ENCODE measurements at places on chromosomes 4 and X.

DNA sequence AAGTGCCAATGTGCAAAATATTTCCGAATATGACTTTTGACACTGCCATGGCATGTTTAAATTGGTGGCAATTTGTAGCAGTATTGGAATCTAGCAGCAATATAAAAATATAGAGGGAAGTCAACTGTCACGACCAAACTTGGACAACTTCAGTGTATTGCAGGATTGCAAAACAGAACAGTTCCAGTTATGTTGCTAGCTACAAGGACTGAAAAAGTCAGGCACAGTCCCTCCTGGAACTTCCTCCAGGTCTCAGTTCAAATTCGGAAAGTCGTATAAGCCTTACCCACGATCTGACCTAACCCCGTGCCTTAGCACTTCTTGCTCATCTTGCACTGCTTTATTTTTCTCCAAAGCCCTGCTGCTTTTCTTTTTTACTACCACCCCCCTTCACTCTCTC is 390.0 kb upstream of the GALNT7 start:
- ATAC-seq: no peak

GRCh38 chr4:119151161-119151560 is 15.5 kb downstream of the MYOZ2 start:
- ATAC-seq: no peak

- no peak for ATAC-seq
Observed at GRCh38 chr4:160319221-160319867, 1216.5 kb downstream of the RAPGEF2 start.

- no peak for ATAC-seq
Observed at GRCh38 chrX:154791467-154791866, 13.8 kb downstream of the MPP1 start.

DNA sequence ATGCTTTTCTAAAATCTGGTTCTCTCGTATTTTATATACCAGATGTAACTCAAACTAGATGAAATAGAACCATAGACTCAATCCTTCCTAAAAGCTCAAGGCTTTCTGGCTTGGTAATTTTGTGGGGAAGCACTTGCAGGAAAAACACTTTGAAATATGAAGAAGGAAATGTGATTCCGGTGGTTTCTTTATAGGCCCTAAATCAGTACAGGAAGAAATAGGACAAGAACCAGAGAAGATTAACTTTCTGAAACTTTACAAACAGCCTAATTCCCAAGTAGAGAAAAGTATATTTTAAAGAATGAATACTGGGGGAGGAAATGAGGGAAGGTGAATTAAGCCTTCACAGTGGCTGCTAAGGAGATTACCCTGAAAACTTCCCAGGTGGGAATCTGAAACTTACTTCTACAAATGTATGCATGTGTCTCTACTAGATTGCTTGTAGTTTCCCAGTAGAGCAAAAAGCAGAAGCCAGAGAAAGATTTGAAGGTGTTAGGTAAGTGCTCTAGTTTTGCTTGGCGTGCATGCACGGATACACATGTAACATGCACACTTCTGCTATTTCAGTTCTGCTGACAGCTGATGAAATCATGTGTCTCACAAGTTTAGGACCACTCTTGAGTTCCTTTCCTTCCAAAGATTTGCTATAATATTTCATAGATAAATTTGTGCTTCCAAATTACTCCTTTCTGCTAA is 92.1 kb downstream of the AFF1 start:
- peak; percentile 95 for ATAC-seq

- ATAC-seq: no peak
Observed at GRCh38 chrX:142250502-142250901, 45.4 kb upstream of the MAGEC2 start.

DNA sequence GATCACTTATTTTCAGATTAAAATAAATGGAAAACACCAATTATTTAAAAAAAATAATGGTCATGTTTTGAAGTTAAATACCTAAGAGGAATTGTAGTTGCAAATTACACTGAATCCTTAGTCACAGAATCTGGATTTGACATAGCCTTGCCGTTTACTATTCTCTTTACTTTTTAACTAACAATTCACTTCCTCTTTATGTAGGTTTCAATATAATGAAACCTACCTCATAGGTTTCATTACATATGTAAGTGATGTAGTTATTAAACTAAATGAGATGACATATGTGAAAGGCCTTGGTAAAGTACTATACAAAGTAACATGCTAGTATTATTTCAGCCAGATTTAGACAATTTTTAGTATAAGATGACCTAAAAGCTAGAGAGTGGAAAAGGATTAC is 6.5 kb downstream of the SPP1 start:
- ATAC-seq: no peak

GRCh38 chrX:118727686-118728339 is 407 bp downstream of the IL13RA1 start:
- ATAC-seq: peak; percentile 39

DNA sequence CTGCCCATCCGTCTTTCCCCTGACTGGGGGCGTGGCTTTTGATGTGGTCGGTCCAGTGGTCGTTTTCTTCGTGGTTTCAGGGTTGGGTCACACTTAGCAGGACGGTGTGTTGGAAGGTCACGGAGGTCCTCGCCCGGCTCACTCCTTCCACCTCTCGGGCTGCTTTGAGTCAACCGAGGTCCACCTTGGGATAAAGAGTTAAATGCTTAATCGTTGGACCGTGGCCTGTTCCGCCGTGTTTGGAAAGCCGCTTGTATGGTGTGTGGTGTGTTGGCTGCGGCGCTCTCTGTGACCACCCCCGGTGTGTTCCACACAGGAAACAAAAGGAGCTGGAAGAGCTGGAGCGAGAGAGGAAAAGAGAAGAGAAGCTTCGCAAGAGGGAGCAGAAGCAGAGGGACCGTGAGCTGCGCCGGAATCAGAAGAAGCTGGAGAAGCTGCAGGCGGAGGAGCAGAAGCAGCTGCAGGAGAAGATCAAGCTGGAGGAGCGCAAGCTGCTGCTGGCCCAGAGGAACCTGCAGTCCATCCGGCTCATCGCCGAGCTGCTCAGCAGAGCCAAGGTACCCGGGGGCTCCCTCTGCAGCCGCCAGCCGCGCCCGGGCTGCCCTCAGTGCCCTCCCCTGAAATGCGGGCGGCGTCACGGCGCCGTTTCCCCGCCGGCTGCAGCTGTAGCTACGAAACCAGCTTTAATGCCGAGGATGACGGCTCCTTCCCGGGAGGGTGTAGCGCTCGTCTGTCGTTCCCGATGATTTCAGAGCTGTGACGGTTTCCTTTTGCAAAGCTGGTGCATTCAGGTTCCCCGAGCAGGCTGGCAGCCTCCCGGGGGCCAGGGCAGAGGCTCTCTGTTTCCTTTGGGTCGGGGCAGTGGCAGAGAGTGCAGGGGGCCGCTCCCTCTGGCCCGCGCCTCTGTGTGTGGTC is 7.7 kb downstream of the AKAP17A start:
- no peak for ATAC-seq

DNA sequence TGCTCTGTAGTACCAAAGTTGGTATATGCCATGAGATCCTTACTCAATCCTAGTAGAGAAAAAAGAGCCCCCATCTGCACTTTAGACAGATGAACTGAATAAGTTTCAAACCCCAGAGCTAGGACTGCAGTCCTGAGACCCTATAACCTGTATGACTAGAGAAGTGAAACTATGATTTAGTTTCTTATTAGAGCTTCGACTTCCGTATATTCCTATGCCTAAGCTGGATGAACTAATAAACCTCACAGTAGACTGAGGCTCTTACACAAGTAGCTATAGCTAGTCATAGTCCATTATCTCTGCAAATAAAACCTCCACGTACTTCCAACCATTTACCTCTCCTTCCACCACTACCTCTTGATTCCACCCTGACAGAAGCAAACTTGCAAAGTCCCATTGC is 6.3 kb upstream of the OTUD4 start:
- peak; percentile 90 for ATAC-seq

- ATAC-seq: no peak
Observed at GRCh38 chrX:120446498-120446897, 22.6 kb downstream of the LAMP2 start.

- ATAC-seq: no peak
Observed at GRCh38 chr4:187666034-187666433, 329.5 kb upstream of the ZFP42 start.

- ATAC-seq: no peak
Observed at GRCh38 chrX:54411732-54412131, 28.5 kb upstream of the TSR2 start.

- ATAC-seq: no peak
Observed at GRCh38 chr4:166822386-166822785, 411.9 kb downstream of the SPOCK3 start.

GRCh38 chr4:165834116-165834515 is 38.9 kb upstream of the TLL1 start:
- ATAC-seq: no peak

- ATAC-seq: no peak
Observed at GRCh38 chrX:131068945-131069719, 11.0 kb downstream of the ARHGAP36 start.

- ATAC-seq: no peak
Observed at GRCh38 chrX:100484971-100485370, 74.9 kb upstream of the PCDH19 start.

- ATAC-seq: no peak
Observed at GRCh38 chrX:151099001-151099400, 77.4 kb upstream of the GPR50 start.

DNA sequence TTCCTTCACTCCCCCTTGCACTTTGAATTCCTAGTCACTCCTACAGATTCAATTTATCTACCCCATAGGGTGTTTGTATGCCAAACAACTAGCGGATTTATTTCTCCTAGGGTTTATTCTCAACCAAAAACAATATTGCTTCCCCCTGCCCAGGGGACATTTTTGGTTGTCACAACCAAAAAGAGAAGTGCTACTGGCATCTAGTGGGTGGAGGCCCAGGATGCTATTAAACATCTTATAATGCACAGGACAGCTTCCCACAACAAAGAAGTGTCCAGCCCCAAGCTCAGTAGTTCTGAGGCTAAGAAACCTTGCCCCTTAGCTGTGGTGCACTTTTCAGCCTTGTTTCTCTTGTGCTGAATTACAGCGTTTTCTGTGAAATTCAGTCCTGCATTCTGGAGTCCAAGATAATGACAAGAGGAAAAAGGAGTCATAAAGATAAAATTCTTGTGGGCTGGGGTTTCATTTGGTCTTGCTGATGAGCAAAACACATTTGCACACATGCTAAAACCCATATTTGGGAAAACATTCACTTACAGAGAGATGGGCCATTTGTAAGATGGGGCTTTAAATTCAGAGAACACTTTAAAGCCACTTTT is 11.2 kb upstream of the SYTL4 start:
- no peak for ATAC-seq

- ATAC-seq: no peak
Observed at GRCh38 chr4:57131849-57132742, 21.9 kb upstream of the IGFBP7 start.

GRCh38 chrX:68440442-68440841 is 7.1 kb upstream of the OPHN1 start:
- ATAC-seq: no peak

GRCh38 chr4:158621729-158622128 is 50.0 kb downstream of the C4orf46 start:
- no peak for ATAC-seq

DNA sequence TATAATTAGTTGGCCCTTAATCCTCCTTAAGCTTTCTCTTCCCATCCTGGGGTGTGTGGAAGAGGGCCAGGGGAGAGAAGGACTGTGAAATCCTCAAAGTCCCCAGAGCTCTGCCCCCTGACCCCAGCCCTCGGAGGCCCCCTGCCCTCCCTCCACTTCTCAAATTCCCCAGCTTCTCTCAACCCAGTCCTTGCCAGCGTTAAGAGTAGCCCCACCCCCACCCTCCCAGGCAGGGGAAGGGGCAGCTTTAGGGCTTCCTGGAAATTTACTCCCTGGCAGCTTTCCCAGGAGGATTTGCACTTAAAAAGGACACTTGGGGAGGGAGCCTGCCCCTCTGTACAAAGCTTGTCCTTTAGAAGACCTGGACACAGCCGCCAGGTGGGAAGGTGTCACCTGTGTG is 11.8 kb upstream of the CD40LG start:
- no peak for ATAC-seq

- no peak for ATAC-seq
Observed at GRCh38 chr4:70356185-70356584, 4.4 kb upstream of the SMR3A start.

DNA sequence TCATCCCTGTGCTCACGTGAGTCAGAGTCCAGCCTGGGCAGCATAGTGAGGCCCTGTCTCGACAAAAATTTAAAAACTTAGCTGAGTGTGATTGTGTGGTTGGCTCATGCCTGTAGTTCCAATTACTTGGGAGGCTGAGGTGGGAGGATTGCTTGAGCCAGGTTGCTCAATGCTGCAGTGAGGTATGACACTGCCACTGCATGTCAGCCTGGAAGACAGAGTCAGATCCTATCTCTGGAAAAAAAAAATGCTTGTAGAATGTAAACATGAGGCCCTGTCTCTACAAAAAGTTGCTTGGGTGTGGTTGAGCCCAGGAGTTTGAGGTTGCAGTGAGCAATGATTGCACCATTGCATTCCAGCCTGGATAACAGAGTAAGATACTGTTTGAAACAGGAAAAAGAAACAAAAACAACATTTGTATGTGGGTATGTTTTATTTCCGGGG is 11.3 kb upstream of the YTHDC1 start:
- ATAC-seq: no peak
